ENCODE measurements at places on chromosomes 5 and 9.

- DNase-seq = no peak
Observed at GRCh38 chr5:158895588-158895987, 204.1 kb downstream of the EBF1 start.

DNA sequence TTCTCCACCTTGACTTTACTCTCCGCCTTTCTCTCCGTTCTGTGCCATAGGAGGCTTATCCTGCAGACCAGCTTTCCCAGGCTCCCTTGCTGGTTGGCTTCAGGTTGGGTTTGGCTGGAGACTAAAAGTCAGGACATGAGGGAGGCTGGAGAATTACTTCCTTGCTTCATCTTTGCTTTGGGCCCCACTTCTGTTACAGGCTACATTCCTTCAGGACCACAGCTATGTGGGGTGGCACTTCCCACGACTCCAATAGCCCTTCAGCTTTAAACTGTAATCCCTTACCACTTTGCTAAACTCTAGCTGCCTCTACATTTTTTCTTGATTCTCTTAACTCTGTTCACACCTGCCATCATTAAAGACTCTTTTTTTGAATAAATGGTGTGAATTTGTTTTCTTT, 186.7 kb upstream of the NR4A3 start:
- no peak for DNase-seq

DNA sequence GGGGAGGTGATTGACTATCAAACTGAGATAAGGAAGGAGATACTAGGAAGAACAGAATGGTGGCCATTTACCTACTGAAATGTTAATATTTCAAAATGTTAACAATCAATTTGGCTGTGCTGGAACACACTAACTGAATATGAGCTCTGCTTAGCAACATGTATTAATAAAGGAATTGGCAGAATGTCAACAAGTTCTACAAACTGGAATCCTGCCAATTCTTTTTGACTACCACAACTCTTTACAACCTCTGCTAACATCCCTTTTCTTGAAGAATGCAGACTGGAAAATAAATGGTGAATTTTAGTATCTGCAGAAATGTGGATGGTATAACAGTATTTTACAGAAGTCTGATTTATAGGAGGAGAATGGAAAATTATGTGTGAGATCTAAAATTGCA, 446.4 kb downstream of the ISL1 start:
- peak; percentile 13 for DNase-seq

GRCh38 chr5:93607367-93608258, 24.6 kb downstream of the NR2F1 start:
- peak; percentile 59 for DNase-seq

DNA sequence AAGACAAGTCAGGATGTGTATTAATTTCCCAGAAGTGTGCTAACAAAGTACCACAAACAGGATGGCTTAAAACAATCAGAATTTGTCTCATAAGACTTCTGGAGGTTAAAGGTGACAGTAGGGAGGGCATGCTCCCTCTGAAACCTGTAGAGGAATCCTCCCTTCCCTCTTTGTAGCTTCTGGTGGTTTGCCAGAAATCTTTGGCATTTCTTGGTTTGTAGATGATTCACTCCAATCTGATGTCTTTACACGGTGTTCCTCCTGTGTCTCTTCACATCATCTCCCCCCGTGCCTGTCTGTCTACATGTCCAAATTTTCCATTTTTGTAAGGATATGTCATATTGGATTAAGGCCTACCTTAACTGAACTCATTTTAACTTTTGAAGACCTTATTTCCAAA, 471.5 kb downstream of the ZNF608 start:
- DNase-seq = no peak

DNA sequence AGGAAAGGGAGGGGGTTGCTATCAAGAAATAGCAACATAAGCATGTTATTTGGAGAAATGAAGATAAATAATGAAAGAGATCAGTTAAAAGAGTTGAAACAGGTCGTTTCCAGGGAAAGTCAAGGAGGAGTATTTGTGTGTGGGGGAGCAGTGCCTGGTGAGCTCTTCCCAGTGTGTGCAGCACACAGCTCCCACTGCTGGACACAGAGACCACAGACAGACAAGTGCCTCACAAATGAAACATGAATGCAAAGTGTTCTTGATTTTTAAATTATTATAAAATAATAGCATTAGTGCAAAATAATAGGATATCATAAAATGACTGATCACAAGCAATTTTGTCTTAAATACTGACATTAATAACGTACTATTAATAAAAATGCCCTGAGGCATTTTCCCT, 40.8 kb downstream of the LIFR start:
- peak; percentile 22 for DNase-seq

DNA sequence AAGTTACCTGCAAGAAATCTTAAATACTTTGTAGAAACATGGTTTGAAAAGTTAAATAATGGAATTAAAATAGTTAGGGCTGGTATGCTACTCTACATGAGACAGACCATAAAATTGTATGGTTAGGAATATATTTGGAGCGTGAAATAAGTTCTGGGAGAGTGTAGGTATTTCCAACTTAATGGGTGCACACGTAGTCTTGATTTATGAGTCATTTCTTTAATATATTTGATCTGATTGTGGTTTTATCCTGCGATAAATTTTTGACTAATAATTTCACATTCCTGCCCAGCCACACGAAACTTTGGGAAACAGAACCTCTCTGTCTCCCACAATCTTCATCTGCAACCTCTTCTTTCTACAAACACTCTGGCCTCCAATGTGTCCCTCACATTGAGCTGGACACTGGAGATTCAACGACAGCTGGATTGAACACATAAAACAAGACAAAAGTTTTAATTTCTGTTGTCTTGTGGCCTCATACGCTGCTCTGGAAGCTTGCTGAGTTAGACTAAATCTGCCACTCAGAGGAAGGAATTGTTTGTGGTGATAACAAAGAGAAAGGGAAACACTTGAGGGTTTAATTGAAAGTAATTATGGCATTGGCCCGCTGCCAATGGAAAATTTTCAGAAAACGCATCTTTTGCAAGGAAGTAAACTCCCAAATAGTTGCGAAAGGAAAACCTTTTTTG, 201.8 kb upstream of the ZNF608 start:
- no peak for DNase-seq

- no peak for DNase-seq
Observed at GRCh38 chr9:128473104-128473503, 17.3 kb downstream of the ODF2 start.

DNA sequence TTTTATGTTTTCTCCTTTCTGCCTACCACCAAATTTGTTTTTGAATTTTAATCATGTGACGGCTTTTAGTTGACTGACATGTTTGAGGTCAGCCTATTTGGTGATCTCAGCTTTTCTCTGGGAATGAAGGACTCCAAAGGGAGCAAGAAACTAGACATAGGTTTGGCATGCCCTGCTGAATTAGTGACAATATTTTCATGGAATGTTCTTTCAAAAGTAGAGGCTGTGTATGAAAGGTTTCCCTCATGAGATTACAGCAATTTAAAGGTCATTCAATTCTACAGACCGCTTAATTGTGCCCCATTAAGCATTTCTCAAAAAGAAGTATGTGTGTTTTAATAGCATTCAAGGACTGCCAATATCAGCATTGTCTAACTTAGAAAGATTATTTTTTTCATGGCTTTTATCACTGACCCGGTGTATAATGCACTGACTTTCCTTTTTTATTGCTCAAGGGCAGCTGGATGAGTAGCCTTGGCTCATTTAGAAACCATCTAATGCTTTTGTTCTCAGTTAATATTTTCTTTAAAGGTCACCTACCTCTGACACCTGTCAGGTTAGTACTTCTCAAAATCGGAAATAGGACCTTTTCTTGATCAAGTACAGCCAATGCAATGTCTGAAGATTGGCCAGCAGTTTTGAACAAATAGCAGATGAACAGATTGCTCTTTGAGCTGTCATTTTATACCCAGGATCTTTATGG, 8.1 kb upstream of the MLLT3 start:
- DNase-seq = no peak

DNA sequence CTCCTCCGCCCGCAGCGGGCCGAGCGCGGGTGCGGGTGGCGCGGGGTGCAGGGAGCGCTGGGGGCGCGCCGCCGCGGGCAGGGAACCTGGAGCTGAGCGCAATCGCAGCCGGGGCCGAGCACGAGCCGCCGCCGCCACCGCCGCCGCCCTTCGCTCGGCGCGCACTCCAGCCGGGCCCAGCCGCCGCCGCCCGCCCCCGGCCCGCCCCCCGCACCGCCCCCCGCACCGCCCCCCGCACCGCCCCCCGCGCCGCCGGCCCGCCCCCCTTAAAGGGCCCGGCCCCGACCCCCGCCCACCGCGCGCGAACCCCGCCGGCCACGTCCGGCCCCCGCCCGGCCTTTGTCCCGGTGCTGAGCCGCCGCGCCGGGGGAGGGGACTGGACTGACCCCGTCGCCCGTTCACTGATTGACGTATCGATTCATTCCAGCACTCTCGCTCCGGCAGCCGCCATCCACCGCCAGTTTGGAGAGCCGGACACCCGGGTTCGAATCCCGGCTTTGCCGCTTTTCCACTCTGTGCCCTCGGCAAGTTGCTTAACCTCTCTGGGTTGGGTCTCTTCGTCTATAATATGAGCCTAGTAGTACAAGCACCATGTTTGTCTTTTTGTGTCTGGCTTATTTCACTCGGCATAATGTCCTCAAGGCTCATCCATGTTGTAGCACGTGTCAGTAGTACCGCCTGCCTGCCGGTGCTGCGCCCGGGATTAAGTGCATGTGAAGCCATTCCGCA, at the start of gene SH3PXD2B:
SH3PXD2B (minus strand) TSS at position 168 of the 729 bp plus-strand sequence. CDS start 173 bp downstream, outside the sequence.
- DNase-seq = peak; percentile 46

- no peak for DNase-seq
Observed at GRCh38 chr9:15349892-15350761, 43.1 kb upstream of the TTC39B start.

DNA sequence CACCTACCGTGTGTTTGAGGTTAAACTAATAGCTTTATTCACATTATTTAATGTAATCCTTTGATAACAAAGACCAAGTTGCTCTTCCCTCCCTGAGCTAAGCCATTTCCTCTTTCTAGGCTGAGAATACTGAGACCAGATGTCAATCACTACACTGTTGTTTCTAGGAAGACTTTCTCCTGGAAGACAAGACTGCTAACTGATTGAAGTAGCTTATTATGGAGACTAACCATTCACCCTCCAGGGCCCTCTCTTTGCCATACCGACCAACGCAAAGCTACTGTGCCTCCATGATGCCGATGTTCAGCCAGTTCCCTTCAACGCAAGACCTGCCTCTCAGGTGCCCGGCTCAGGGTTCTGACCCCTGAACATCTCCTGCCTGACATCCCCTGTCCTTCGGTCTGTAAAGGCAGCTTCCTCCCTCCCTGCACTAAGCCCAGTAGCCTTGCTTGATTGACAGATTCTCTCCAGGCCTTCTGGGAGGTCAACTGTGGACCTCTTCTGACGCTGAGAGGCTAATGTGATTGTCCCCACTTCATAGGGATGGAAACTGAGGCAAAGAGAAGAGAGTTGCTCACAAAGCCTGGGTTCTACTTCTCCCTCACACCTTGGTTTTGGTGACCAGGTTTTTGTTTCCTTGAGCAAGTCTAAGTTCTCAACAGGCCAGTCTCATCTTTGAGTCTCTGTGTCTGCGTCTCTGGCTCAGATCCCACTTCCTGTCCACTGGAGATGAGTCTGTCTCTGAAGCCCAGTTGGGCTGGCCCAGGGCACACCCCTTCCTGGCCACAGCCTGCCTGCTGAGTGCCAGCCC, 259.7 kb upstream of the IRX2 start:
- DNase-seq = no peak

DNA sequence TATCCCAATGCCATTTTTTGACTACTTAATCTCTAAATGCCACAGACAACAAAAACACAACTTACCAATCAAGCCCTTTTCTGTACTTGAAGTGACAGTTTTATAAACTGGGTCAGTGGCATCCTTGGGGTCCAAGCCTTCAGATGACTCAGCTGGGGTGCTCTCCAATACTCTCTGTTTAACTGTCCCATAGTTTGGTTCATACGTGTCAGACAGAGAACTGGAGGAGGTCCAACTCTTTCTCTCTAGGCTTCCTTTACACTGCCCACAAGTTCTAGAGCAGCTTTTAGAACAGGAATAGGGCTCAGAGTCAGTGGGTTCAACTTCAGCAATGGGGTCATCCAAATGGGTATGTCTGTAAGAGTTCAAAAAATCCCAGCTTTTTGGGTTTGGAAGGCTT, 166.9 kb downstream of the CDC42SE2 start:
- no peak for DNase-seq

DNA sequence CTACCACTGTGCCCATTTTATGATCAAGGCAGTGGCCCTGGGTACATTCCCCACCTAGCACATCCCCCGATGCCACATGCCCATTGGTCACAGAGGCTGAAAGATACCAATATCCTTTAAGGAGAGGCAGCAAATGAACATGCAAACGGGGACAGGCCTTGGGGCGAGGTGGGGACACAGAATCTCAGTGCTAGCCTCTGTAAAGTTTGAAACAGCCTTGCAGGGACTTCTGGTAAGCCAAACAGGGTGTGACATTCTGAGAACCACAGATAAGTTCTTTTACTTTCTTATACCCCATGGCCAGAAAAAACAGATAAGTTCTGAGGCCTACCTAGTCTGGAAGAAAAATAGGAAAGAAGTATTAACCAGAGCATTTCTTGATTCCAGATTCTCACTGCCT, 60.5 kb downstream of the ACER2 start:
- no peak for DNase-seq

GRCh38 chr5:147898875-147899401, 7.4 kb downstream of the C5orf46 start:
- DNase-seq = no peak

DNA sequence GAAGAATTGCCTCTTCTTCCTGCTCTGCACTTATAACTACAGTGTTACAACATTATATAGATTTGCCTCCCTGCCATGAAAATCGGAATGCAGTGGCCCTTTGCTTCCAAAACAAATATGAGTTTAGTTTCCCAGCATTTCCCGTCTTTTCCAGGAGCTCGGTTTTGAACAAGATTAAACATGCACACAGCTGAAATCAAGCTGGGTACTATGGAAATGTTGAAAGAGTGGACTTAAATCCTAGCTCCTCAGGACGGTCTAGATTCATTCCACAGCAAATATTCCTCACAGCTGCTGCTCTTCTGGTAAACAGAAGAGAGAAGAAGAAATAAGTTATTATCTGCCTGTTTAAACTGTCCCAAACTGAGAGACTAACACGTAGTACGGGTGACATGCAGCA, 161.4 kb downstream of the PIK3R1 start:
- no peak for DNase-seq

GRCh38 chr5:17340819-17341218, 123.4 kb downstream of the BASP1 start:
- no peak for DNase-seq

DNA sequence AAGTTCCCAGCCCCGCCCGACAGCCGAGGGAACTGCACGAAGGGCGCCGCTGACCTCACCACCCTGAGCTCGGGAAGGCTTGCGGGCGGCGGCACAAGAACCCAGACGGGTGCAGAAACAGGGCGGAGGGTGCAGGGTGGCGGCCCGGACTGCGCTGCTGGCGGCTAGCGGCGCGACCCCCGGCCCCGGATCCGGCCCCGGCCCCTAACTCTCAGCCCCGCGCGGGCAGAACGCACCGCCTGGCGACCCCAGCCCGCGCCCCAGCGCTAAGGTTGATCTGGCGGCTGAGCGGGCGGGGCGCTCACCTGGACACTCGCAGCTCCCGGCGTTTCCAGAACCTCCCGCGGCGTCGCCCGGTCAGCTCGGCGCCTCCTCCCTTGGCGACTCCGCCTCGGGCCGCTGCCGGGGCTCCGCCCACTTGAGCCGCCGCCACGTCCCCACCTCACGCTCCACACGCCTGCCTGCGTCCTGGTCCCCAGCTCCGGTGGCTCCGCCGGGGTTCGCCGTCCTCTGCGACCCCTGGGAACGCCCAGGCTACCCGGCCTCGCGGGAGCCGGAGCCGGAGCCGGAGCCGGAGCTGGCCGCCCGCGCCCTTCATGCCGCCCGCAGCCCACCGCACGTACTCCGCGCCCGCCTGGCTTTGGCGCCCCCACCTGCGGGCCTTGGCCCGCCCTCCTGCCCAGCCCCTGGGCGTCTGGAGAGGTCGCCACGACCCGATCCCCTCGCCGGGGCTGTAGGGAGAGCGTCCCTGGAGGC, at the start of gene P4HA2:
P4HA2 (minus strand) TSS at position 369 of the 756 bp plus-strand sequence. CDS start 9,227 bp downstream, outside the sequence.
- DNase-seq = peak; percentile 16
